ENCODE measurements at places on chromosomes 7 and 10.

GRCh38 chr7:67407392-67408071 is 410.9 kb downstream of the TYW1 start:
- no peak for DNase-seq

DNA sequence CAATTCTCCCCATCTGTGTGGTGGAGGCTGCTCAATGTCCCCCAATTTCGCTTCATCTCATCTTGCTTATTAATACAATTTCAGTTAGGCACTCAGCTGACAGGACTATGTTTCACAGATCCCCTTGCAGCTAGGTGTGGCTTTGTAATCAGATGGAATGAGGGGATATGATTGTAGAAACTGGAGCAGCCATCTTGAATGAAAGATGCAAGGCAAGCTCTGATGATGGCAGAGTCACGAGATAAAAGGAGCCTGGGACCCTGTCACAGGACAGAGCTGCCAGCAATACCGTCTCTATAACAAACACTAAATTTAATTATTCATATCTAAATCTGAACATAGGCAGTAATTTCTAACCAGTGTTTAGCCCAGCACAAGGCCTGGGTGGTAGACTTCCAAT is 991 bp upstream of the DLD start:
- no peak for DNase-seq

- no peak for DNase-seq
Measured at GRCh38 chr7:16071246-16071857, 350.0 kb downstream of the CRPPA start.

DNA sequence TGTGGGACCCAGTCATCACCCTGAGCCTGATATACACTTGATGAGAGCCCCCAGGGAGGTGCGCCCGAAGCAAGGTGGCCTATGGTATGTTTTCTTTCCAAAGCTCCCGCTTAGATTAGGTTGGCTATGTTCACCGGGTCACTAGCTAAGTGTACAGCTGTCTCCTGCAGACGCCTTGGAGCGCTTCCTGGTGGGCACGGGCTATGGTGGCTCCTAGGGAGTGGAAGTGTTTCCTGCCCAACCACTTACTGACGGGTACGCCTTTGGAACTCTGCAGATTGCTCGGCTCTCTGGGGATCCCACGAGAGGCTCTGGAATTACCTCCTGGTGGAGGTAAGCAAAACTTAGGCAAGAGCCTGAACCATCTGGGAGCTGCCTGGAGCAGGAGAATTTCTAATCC is 83.6 kb upstream of the CXCL12 start:
- DNase-seq = no peak

GRCh38 chr10:118594392-118595063 is 920 bp downstream of the PRLHR start:
- DNase-seq = peak; percentile 45

GRCh38 chr10:71409516-71410104 is 12.9 kb downstream of the CDH23 start:
- DNase-seq = no peak

- no peak for DNase-seq
Measured at GRCh38 chr7:151752816-151753595, 123.9 kb downstream of the PRKAG2 start.

- no peak for DNase-seq
Measured at GRCh38 chr7:101832685-101833375, 15.4 kb downstream of the CUX1 start.

- no peak for DNase-seq
Measured at GRCh38 chr10:117734731-117735405, 192.3 kb downstream of the EMX2 start.

GRCh38 chr7:8063706-8064297 is 95.2 kb downstream of the GLCCI1 start:
- DNase-seq = no peak

Data from CD8-positive, alpha-beta memory T cell (primary cell).